ENCODE measurements at places on chromosomes 2 and 18.

GRCh38 chr2:23761638-23762037 is 165.3 kb downstream of the ATAD2B start:
- DNase-seq: no peak

DNA sequence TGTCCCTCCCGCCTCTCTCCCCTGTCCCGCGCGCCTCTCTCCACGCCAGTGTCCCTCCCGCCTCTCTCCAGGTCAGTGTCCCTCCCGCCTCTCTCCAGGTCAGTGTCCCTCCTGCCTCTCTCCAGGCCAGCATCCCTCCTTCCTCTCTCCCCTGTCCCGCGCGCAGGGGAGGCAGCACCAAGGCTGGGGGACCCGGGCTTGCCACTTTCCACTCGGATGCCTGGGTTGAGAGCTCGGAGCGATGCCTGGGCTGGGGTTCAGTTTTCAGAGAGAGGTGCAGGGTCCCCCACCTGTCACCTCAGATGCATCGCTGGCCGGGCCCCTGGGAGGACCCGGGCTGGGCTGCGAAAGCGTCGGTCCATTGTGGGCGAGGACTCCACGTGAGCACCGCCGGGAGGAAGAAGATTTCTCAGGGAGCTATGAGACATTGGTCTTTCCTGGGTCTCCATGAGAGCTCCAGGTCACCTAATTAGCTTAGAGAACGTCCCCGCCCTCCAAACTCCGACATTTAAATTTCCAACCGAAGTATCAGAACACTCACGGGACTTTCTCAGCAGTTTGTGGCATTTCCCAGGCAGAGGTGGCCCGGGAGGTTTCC is 2.1 kb downstream of the FBLN7 start:
- no peak for DNase-seq

GRCh38 chr2:221671515-221671914 is 99.4 kb upstream of the EPHA4 start:
- no peak for DNase-seq

DNA sequence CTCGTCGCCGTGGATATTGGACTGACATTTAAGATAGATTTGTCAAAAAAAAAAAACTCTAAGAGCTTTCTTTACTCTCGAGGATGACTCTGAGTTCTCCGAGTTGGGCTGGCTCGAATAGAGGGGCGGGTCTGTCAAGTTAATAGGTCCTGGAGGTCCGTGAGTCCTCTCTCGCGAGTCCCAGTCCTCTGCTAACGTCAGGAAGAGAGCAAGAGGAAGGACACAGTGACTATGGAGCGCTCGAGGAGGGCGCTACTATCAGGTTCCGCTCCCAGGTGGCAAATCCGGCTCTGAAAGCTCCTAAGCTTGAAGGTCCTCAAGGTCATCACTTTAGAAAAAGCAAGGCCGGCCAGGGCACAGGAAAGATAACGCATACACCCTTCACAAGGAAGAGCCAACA is 404 bp upstream of the AKAIN1 start:
- no peak for DNase-seq

DNA sequence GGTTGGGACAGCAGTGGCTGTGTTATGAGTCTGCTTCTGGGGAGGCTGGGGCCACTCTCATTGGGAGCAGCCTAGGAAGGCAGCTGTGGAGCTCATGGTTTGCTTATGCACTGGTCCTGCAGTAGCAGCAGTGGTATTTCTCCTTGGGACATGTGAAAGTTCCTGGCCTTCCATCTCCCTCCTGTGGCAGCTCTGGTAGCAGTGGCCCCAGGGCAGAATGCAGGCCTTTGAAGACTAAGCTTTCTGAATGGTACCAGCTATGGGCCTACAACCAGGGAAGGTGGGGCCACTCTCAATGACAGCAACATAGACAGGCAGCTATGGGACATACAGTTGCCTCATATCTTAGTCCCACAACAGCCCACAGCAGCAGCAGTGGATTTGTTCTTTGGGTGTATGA is 117.3 kb upstream of the VWC2L start:
- no peak for DNase-seq

Measured in activated CD4-positive, alpha-beta T cell treated with anti-CD3 and anti-CD28 coated beads, Interleukin-2, amount 50 U/mL, for 1 hour (primary cell).